ENCODE measurements at places on chromosomes 7 and 10. TPM values are rescaled to one million over a fixed set of nuclear protein-coding genes. Genes with fewer than 3 reads are reported as not detected.

- no peak overlapping the region for H3K4me3 ChIP-seq
- H3K27me3 ChIP-seq: no peaks in the 10 kb centered on the region
- DNase-seq: no peak
- H3K27ac ChIP-seq: no peak overlapping the region
Measured at GRCh38 chr7:67438913-67439505, 442.4 kb downstream of the TYW1 start.

DNA sequence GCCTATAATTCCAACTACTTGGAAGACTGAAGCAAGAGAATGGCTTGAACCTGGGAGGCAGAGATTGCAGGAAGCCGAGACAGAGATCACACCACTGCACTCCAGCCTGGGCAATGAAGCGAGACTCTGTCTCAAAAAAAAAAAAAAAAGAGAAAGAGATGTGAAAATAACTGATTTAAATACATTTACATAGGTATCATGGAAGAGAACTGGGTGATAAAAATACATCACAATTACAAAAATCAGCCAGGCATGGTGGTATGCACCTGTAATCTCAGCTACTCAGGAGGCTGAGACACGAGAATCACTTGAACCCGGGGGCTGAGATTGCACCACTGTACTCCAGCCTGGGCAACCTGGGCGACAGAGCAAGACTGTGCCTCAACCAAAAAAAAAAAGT is 19.8 kb downstream of the NANOS1 start:
- peaks cover 23% of the 10 kb centered on the region for H3K4me1 ChIP-seq
- H3K27me3 ChIP-seq: no peaks in the 10 kb centered on the region
- peaks cover 66% of the 10 kb centered on the region for H3K36me3 ChIP-seq
- no peak for DNase-seq
- H3K4me3 ChIP-seq: no peak overlapping the region

GRCh38 chr10:93821051-93821772 is 63.5 kb downstream of the LGI1 start:
- H3K4me3 ChIP-seq: no peak overlapping the region
- H3K36me3 ChIP-seq: peaks cover 3% of the 10 kb centered on the region
- peaks cover 64% of the 10 kb centered on the region for H3K27me3 ChIP-seq
- peaks cover 2% of the 10 kb centered on the region for H3K4me1 ChIP-seq
- H3K27ac ChIP-seq: no peak overlapping the region
- DNase-seq: no peak

Gene SFMBT2
- total RNA-seq: 1.7 TPM

- no peak overlapping the region for H3K27ac ChIP-seq
- H3K27me3 ChIP-seq: no peaks in the 10 kb centered on the region
Measured at GRCh38 chr7:83161899-83162401, 734 bp downstream of the PCLO start.

GRCh38 chr7:4500812-4501211 is 181.3 kb upstream of the FOXK1 start:
- H3K27ac ChIP-seq: no peak overlapping the region
- no peaks in the 10 kb centered on the region for H3K27me3 ChIP-seq
- H3K4me3 ChIP-seq: no peak overlapping the region
- DNase-seq: no peak
- H3K4me1 ChIP-seq: no peaks in the 10 kb centered on the region
- H3K36me3 ChIP-seq: no peaks in the 10 kb centered on the region

DNA sequence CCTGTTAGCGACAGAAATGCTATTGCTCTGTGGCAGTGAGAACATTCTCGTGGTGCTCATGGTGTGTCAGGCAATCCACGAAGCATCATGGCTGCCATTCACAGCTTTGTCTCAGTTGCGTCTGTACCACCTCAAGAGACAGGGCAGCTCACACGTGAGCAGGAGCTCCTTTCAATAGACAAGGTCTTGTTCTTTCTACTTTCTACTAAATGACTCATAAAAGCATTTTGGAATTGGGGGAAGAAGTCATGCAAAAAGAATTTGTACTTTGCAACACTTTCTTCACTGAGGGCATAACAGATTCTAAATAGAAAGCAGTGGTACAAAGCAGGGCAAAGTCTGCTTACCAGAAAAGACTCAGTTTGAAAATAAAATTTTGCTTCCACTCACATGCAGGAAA is 638.5 kb downstream of the PHTF2 start:
- H3K27ac ChIP-seq: no peak overlapping the region
- H3K36me3 ChIP-seq: no peaks in the 10 kb centered on the region
- H3K27me3 ChIP-seq: peaks cover 9% of the 10 kb centered on the region

Gene CALHM2
- 0.45 TPM for total RNA-seq

Gene ITIH5
- total RNA-seq: 2.0 TPM

DNA sequence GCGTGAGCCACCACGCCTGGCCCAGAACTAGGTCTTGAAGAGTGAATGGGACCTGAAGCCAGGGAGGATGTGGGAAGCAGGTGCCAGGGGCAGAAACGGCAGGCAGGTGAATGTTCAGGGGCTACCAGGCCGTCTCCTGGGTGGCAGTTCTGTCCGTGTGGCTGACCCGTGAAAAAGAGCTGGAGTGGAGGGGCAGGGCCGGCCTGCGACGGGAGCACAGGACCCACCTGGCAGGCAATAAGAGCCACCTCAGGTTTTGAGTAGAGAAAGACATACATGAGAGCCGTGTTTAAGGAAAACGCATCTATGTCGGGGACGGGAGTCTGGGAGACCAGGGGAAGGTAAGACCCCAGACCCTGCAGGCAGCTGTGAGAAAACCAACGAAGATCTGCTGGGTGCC is 70.7 kb upstream of the ATP6V0A4 start:
- DNase-seq: no peak
- no peaks in the 10 kb centered on the region for H3K27me3 ChIP-seq
- no peaks in the 10 kb centered on the region for H3K36me3 ChIP-seq
- H3K4me3 ChIP-seq: no peak overlapping the region
- no peak overlapping the region for H3K27ac ChIP-seq
- peaks cover 34% of the 10 kb centered on the region for H3K4me1 ChIP-seq

DNA sequence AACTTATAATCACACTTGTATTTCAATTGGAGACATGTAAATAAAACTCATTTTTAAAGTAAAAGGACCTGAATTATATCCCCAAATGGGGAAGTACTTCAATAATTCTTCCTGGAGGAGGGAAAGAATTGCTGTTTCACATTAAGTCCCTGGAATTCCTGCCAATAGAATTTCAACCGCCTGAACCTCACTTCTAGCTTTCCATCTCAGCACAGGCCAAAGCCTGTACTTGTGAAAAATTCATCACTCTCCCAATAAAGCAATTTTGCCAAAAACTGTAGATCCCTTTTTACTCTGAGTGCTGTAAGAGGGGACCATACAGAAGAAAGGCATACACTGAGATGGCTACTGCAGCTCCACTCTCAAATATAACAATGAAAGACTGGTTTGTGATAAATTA is 54.8 kb downstream of the CADPS2 start:
- no peak for DNase-seq
- H3K27me3 ChIP-seq: no peaks in the 10 kb centered on the region
- no peaks in the 10 kb centered on the region for H3K36me3 ChIP-seq
- H3K4me1 ChIP-seq: peaks cover 6% of the 10 kb centered on the region
- H3K27ac ChIP-seq: no peak overlapping the region

Gene RAMP3
- total RNA-seq: not detected

GRCh38 chr7:36670585-36671431 is 53.5 kb downstream of the AOAH start:
- no peak overlapping the region for H3K4me3 ChIP-seq
- no peaks in the 10 kb centered on the region for H3K27me3 ChIP-seq
- no peaks in the 10 kb centered on the region for H3K36me3 ChIP-seq
- no peak overlapping the region for H3K27ac ChIP-seq
- peaks cover 26% of the 10 kb centered on the region for H3K4me1 ChIP-seq

Gene CYP3A4
- total RNA-seq: not detected

DNA sequence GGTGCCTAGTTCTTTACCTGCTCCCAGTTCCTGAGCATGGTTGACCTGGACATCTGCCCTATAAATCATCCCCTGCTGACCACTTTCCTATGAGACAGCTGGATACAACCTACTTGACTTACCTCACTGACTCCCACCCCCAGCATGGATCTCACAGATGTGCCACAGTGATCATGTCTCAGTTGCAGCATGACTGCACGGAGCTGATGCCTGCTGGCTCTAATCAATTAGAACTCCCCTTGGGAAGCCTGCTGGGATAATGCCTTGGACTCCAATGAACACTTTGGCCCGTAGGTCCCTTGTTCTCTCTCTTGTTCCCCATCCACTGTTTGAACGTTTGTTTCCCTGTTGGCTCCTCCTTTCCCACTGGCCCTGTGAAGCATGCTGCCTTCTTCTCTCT is 271.2 kb upstream of the IGFBP3 start:
- DNase-seq: no peak
- H3K36me3 ChIP-seq: no peaks in the 10 kb centered on the region
- peak overlapping the region; percentile 16 for H3K27ac ChIP-seq
- H3K27me3 ChIP-seq: no peaks in the 10 kb centered on the region

GRCh38 chr7:2185715-2186114 is 47.0 kb downstream of the MAD1L1 start:
- DNase-seq: no peak
- H3K4me3 ChIP-seq: no peak overlapping the region
- H3K4me1 ChIP-seq: no peaks in the 10 kb centered on the region
- no peak overlapping the region for H3K27ac ChIP-seq
- H3K27me3 ChIP-seq: no peaks in the 10 kb centered on the region

GRCh38 chr10:128779416-128779815 is 653.2 kb upstream of the MKI67 start:
- H3K27ac ChIP-seq: no peak overlapping the region
- H3K36me3 ChIP-seq: no peaks in the 10 kb centered on the region
- no peak overlapping the region for H3K4me3 ChIP-seq
- no peaks in the 10 kb centered on the region for H3K4me1 ChIP-seq
- H3K27me3 ChIP-seq: no peaks in the 10 kb centered on the region

Gene NFE2L3
- 108 TPM for total RNA-seq

Gene LMOD2
- total RNA-seq: not detected

Gene HECTD2
- total RNA-seq: 3.1 TPM

Gene CYP2C8
- total RNA-seq: not detected

- H3K27me3 ChIP-seq: no peaks in the 10 kb centered on the region
- peaks cover 7% of the 10 kb centered on the region for H3K4me1 ChIP-seq
- H3K4me3 ChIP-seq: no peak overlapping the region
- no peaks in the 10 kb centered on the region for H3K36me3 ChIP-seq
- no peak overlapping the region for H3K27ac ChIP-seq
- peak; percentile 14 for DNase-seq
Measured at GRCh38 chr10:68202960-68203353, 29.0 kb downstream of the ATOH7 start.

Gene SLC18A3
- total RNA-seq: not detected

DNA sequence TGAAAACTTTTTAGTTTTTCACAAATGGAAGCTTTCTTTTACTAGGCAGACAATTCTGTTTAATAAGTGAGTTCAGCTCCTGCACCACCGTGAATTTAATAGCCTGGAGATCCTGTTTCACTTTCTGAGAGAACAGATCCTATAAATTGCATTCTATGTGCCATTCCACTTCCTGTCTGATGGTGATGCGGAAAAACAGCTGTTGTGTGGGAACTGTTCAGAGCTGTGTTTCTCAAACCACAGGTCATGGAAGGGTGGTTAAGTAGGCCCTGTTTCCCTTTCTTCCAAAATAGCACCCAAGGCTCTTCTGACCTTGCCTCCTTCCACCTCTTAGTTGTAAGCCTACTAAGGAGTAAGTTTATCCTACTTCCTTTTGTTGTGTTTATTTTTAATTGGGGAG is 97.2 kb upstream of the DKK1 start:
- DNase-seq: no peak
- H3K4me3 ChIP-seq: no peak overlapping the region
- H3K27me3 ChIP-seq: no peaks in the 10 kb centered on the region
- H3K36me3 ChIP-seq: no peaks in the 10 kb centered on the region
- H3K27ac ChIP-seq: no peak overlapping the region

- H3K27ac ChIP-seq: no peak overlapping the region
- H3K4me1 ChIP-seq: no peaks in the 10 kb centered on the region
Measured at GRCh38 chr7:122383934-122384333, 79.4 kb upstream of the FEZF1 start.

DNA sequence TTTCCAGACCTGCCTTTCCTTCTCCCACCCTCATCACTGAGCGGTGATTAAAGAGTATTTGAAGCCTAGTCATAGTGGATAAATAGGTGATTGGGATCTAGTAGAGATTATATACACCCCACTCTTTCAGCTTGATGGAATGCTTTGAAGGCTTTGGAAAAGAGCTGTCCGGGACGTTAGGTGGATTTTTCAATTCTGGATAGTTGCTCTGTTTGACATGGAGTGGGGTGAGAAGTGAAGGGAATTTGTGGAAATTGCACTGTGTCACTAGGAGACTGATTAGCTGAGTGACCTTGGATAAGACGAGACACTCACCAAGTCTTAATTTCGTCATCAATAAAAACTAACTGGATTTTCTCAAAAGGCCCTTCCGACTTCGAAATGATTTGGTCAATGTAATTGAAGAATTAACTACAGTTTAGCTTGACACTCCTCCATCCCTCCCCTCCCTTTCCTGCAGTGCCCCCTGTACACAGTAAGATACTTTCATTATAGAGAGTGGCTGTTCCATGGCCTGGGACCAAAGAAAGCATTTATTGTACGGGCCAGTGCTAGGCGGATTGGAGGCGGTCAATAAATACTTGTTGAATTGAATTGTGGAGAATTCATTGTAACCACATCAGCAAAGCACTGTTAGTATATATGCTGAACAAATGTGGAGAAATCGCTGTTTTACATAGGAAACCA is 962 bp downstream of the ZKSCAN1 start:
- no peak for DNase-seq
- peaks cover 33% of the 10 kb centered on the region for H3K36me3 ChIP-seq
- peak overlapping the region; percentile 82 for H3K4me3 ChIP-seq
- peaks cover 9% of the 10 kb centered on the region for H3K4me1 ChIP-seq

Gene SKIDA1
- total RNA-seq: 0.40 TPM

Gene HOXA6
- total RNA-seq: 12.4 TPM

- H3K4me1 ChIP-seq: peaks cover 9% of the 10 kb centered on the region
- H3K36me3 ChIP-seq: peaks cover 26% of the 10 kb centered on the region
- no peak overlapping the region for H3K27ac ChIP-seq
- H3K27me3 ChIP-seq: no peaks in the 10 kb centered on the region
Measured at GRCh38 chr10:113681533-113682470, 2.1 kb downstream of the CASP7 start.

GRCh38 chr10:88851706-88852105 is at the start of gene ANKRD22:
Gene ANKRD22, minus strand, starts transcription at chr10:88851844. Its CDS starts 237 bp downstream, at chr10:88851607.
- H3K27ac ChIP-seq: peak within 1 kb of the TSS; percentile 94
- peak; percentile 82 for DNase-seq
- H3K27me3 ChIP-seq: no peaks in the 10 kb centered on the region
- peak within 1 kb of the TSS; percentile 74 for H3K4me3 ChIP-seq

- no peaks in the 10 kb centered on the region for H3K27me3 ChIP-seq
- no peak for DNase-seq
- peaks cover 10% of the 10 kb centered on the region for H3K36me3 ChIP-seq
- peaks cover 41% of the 10 kb centered on the region for H3K4me1 ChIP-seq
Measured at GRCh38 chr10:110326351-110327032, 21.8 kb upstream of the SMNDC1 start.

DNA sequence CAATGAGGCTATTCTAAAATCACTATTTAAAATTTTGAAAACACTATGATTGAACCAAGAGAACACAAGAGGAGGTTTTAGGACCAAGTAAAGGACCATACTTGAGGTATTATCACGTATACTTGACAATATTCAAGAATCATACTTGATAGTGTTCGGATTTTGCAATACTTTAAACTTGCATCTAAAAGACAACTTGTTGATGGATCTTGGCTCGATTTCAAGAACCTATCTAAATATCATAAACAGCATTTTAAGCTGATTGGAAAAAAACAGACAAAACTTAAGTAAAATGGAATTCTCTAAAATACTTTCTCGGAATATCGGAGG is 1.3 kb downstream of the NAMPT start:
- no peaks in the 10 kb centered on the region for H3K27me3 ChIP-seq
- no peak for DNase-seq
- H3K4me3 ChIP-seq: peak overlapping the region; percentile 92
- H3K27ac ChIP-seq: peak overlapping the region; percentile 98

GRCh38 chr7:1555046-1555812 is 776 bp downstream of the TMEM184A start:
- H3K4me1 ChIP-seq: peaks cover 49% of the 10 kb centered on the region
- peak overlapping the region; percentile 79 for H3K4me3 ChIP-seq
- H3K36me3 ChIP-seq: peaks cover 84% of the 10 kb centered on the region
- peak; percentile 94 for DNase-seq
- H3K27ac ChIP-seq: peak overlapping the region; percentile 94

Gene CACNB2
- not detected for total RNA-seq

Gene CNPY4
- 5.6 TPM for total RNA-seq
